Activated naive CD4-positive, alpha-beta T cell treated with anti-CD3 and anti-CD28 coated beads for 36 hours (primary cell): ENCODE measurements at places on chromosomes 2 and 18.

- DNase-seq, result no peak
These were observed 614 bp upstream of the FKBP1B start for GRCh38 chr2:24048769-24049484.

DNA sequence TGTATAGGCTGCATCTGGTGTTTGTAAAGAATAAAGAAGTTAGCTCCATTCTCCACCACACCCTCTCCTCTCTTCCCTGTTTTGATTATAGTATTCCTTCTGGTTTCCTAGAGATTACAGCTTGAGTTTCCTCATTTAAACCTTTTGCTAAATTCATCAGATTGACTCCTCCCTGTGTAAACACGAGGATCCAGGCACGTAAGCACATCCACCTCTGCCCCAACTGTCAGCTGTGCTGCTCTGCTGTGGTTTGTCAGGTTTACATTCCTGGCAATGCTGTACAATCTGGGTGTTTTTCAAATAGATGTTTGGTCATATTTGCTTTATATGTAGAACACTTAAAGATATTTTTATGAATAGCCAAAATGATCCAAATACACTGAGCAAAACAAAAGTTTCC is 302.8 kb downstream of the PTGR3 start:
- no peak for DNase-seq

DNA sequence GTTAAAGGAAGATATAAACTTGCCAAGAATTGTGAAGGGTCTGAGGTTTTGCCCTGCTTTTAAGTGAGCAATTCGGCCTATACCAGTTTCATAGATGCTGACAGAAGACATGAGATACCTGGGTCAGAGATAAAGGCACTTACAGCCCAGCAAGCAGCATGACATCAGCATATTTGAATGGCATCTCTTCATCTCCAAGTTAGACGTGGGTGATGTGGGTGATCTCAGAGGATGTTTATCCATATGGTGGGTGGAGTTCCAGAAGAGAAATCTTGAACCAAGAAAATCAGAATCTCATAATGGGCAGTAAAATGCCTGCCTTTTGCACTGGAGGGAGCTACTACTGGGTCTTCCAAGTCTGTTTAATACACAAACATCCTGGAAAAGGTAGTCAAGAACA is 44.7 kb downstream of the GYPC start:
- no peak for DNase-seq

DNA sequence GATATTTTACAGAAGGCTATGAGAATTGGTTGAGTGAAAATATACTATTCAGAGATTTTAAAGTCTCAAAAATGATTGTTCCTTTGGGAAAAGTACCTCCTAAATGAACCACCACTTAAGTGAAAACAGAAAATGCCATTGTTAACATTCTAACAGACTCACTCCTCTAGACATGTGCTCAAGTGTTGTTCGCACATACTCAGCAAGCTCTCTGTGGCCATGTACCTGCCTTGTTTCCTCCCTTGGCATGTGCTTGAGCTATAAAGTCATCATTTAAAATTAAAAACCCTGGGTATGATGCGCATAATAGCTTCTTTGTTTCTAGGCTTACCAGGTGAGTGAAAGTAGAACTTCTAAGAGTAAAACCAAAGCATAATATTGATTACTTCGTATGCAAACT is 343.2 kb upstream of the VRK2 start:
- no peak for DNase-seq

DNA sequence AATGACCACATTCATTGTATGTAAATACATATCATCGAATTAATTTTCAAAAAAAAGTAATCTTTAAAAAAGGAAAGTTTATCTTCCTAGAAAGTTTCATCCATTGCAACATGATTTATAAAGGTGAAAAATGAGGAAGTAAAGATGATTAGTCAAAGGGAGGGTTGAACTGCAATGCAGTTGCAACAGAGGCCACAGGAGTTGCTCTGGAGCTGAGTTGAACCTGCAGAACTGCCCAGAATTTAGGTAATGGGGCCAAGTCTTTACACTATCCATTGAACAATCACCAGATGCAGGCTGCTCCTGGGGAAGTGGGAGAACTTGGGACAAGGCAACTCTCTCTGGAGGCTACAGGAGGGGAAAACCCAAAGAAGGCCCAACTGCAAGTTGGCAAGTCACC is 390.7 kb downstream of the METTL4 start:
- no peak for DNase-seq

DNA sequence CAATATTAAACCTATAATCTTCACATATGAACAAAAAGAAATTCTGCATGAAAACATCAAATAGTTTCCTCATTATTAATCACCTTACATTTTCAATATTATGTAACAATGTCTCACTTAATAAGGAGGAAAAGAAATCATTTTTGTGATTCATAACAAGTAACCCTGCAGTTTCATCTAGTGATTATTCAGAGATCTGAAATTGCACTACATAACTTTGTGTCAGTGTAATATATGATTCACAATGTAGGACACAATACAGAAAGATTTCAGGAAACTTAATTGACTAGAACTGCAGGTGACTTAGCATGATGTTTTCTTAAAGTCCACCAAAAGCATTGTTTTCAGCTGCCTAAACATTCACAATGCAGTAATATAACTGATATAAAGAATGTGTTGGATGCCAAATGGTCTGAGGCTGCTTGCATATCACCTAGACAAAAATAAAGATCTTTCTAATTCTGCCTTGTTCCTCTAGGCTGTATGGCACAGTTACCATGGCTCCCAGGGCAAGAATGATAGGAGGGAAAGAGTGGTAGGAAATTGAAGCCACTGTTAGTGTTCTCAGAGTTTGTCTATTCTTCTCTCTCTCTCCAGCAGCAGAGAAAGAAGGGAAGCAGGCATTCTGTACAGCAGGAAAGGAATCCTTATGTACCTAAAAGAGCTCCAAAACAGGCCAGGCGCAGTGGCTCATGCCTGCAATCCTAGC is 366.6 kb downstream of the FSIP2 start:
- no peak for DNase-seq

GRCh38 chr2:1633936-1634587 is 110.3 kb downstream of the PXDN start:
- no peak for DNase-seq

- no peak for DNase-seq
These were observed 33.9 kb downstream of the MAP3K20 start for GRCh38 chr2:173109253-173110188.

- no peak for DNase-seq
These were observed 28.7 kb upstream of the CABLES1 start for GRCh38 chr18:23106575-23106974.
